ENCODE measurements at places on chromosomes 4 and X. TPM values are rescaled to one million over a fixed set of nuclear protein-coding genes. Genes with fewer than 3 reads are reported as not detected.

The RNF4 gene
- 102 TPM for total RNA-seq

The ADH4 gene
- not detected for total RNA-seq

The CYBB gene
- 2.3 TPM for total RNA-seq

The CCDC160 gene
- not detected for total RNA-seq

The ERAS gene
- not detected for total RNA-seq

The CT55 gene
- total RNA-seq, result not detected

The KIAA1210 gene
- total RNA-seq, result not detected

The SRPK3 gene
- not detected for total RNA-seq

The DRP2 gene
- 0.10 TPM for total RNA-seq

The H2BW2 gene
- total RNA-seq, result not detected

The GNRHR gene
- total RNA-seq, result not detected

The PHOX2B gene
- total RNA-seq, result not detected

The LDOC1 gene
- 17.5 TPM for total RNA-seq

The GAGE12J gene
- not detected for total RNA-seq

The TNIP3 gene
- 0.12 TPM for total RNA-seq

Measured in T-helper 17 cell (primary cell).